ENCODE measurements at places on chromosomes 4 and X.
A peak's percentile ranks its signal among the peaks of the same experiment; 100 is the strongest.

DNA sequence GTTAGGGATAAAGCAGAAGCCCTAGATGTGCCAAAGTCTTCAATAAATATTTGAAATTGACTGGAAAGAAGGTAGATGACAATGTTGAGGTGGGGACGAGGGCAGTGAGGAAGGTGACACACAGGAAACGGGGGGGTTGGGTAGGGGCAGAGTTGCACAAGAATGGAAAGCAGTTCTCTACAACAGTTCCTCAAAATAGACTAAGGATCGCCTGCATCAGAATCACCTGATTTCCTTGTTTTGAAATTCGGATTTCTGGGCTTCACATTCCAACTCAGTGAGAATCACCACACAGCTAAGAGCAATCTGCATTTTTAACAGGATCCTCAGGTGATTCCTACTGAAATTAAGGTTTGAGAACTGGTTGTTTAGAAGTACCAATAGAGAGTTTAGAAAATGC lies 70.6 kb downstream of the ARFIP1 start:
- DNase-seq: peak; percentile 90

DNA sequence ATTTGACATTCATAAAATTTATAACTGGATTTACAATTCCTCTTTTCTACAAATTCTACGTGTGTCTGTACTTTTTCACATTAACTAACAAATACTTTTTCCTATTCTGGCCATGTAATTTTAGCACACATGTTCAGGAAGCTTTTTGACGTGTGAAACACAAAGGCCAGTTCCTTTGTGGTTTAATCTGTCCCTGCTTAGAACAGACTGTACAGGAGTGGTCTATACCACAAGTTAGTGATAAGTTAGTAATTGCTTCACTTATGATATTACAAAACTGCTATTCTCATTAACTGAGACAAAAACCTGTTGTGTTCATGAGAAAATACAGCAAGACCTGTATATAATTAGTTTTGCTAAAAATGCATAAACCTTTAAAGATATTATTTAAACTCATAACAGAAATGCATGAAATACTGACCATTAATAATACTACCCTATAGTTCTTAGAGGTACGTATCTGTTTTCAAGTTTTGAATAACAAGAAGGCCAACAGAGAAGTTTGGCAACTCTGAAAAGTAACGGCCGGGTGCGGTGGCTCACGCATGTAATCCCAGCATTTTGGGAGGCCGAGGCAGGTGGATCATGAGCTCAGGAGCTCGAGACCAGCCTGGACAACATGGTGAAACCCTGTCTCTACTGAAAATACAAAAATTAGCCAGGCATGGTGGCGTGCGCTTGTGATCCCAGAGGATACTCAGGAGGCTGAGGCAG lies 13.7 kb upstream of the AREG start:
- DNase-seq: peak; percentile 50

DNA sequence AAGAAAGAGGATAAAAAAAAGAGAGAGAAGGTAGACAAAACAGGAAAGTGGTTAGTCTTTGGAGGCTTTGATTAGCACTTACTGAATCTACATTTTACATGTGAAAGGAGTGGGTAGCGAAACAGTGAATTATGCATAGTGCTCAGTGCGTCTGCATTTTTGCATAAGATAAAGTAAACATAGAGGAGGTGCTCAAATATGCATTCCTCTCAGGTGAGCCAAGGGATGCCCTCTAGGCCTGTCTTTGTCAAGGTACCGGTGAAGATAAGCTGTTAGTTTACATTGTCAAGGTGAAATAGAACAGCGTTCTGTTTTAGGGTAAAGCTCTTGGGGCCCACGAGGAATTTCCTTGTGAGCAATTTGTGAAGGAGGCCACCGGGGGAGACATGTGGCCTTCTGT lies 260.6 kb downstream of the TRIML1 start:
- peak; percentile 63 for DNase-seq

DNA sequence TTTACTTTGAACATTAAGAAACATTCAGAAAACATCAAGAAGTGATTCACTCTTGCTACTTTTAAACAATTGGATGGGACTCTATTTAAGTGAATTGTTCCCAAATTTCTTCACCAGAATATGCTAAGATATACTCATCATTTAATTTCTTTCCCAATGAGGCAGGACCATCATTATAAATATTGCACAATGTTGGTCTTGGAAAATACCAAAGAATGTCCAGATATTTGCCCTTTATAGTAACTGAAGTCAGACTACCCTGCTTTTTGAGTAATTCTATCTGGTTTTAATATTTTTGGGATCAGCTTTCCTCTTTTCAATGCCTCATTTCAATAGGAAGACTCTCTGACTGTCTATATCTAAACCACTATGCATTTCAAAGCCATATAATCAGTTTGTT lies 129.4 kb upstream of the TENM3 start:
- DNase-seq: no peak

- peak; percentile 44 for DNase-seq
Measured at GRCh38 chr4:1579001-1579900, 104.9 kb downstream of the FAM53A start.

DNA sequence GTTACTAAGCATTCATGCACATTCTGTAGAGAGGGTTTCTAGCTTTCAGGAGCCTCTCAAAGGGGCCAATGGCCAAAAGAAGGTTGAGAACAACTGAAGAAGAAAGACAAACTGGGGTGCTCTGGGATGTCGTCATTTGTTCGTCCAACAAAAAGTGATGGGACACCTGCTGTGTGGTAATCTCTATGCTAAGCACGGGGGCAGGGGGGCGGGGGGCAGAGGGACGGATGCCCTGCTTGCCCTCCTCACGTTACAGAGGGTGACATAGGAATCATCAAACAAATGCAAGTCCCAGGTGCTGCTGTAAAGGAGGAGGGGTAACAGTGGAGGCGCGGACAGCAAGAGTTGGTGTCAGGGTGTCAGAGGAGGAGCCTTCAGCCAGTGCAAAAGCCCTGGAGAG lies 12.8 kb upstream of the CRMP1 start:
- DNase-seq: no peak

DNA sequence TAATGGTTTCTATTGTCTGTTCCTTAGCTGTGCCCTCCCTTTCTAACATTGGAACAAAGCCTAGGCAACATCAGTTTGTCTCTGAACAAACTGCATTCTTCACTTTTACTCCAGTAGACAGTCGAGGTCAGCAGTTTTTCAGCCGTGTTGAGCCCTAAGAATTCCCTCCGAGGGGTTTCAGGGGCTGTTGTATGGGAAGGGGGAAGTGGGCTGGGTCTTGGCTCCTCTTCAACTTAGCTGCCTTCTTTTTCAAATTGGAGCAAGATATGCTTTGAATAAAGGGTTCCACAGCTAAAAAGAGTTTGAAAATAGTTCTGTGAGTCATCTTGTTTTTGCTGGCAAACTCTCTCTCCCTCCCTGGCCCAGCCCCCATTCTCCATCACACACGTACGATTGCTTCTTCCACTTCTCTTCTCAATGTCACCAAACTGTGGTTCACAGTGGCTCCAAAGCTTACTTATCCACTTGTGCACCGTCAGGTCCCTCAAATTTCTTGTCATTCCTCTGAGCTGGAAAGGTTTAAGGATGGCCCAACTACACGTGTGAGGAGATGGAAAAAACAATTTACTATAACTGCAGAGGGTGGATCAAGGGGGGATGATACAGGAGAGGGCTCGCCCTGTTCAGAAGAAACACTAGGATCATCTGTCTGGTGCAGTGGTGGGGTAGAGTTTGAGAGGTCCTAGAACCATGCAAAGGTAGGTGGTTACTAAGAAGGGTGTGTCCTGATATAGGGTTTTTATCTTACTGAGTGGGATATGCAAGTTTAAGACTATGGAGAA lies 9.2 kb upstream of the MAML3 start:
- no peak for DNase-seq

DNA sequence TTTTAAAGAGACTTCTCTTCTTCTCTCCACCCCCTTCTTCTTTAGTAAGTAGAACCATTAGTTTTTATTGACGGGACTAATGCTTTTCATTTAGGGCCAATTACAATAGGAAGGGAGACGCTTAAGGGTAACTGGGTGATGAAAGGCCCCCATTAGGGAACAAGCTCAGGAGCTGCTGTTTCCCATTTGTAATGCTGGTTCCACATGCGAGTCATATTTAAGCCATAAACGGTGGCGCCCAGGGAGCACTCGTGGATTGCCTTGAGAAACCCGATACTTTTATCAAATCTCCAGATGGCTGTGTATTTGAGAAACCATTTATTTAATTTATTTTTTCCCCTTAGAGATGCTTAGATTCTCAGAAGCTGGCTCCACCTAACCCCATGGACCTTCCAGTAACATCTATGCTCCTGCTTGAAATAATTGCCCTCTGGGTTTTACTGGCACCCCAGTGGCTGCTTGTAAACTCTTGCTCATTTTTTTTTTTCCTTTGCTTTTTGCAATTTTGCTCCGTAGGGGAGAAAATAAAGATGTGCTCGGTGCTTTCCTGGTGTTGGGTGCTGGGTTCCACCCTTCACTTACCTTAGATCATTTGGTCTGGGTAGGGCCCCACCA lies 124.2 kb upstream of the MSX1 start:
- DNase-seq: no peak

DNA sequence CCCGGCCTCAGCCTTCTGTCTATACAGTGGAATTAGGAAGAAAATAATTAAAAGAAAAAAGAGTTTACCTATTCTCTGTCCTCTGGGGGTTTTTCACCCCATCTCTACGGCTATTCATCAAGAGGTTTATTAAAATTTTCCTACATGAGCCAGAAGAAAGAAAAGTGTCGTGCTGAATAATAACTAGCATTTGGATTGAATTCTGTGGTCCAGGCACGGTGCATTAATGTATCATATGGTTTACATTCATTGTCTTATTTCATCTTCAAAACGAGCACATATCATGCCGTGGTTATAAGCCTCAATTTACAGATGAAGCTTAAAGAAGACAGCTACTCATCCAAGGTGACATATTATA lies 5.4 kb upstream of the NAA15 start:
- no peak for DNase-seq

- peak; percentile 86 for DNase-seq
Measured at GRCh38 chrX:44903107-44903506, 30.1 kb downstream of the KDM6A start.

- no peak for DNase-seq
Measured at GRCh38 chr4:140219567-140219966, 65.6 kb upstream of the MAML3 start.

- DNase-seq: peak; percentile 8
Measured at GRCh38 chr4:84035568-84035967, 463.5 kb downstream of the NKX6-1 start.

- DNase-seq: no peak
Measured at GRCh38 chr4:142696334-142697122, 149.6 kb downstream of the INPP4B start.

DNA sequence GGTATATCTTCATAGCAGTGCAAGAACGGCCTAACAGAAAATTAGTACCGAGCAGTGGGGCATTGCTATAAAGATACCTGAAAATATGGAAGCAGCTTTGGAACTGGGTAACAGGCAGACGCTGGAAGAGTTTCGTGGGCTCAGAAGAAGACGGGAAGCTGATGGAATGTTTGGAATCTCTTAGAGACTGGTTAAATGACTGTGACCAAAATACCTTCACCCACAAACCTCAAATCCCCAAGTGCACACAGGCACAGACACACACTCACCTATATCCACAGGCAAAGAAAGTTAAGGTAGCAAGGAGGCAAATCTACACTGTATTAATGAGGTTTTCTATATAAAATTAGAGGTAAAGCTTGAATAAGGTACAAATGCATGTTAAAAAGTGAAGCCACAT lies 14.6 kb upstream of the SPRY1 start:
- DNase-seq: no peak

DNA sequence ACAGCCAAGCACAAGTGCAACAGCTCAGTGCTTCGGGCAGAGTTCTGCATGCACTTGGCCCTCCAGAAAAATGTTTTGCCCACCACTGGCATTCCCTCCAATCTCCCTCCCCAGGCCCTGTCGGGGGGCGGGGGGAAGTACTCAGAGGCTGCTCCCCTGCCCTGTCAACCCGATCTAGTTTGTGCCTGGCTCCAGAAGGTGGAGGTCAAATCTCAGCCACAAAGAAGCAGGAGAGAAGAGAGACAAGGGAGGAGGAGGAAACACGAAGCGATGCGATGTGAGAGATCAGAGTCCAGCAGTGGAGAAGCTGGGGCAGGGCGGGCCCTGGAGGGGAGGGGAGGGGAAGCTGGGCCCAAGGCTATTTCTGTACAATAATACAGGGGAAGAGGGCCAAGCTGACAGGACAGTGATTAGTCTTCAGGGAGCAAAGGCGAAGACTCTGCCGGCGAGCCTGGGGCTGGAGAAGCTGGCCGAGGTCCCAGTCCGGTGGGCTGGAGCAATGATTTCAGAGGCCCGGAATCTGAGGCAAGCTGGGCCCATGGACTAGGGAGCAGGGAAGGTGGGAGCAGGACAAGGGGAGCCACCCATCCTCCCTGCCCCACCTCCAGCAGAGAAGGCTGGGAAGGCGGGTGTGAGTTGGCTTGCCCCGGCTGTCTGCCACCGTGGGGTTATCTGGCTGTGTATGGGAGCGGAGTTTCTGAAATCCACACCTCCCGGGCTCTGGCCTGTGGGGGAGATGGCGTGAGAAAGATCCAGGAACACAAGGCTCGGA lies 167.1 kb downstream of the EFNB1 start:
- no peak for DNase-seq

GRCh38 chrX:16167181-16167580 lies at the start of gene MAGEB17:
TSS of gene MAGEB17 (plus strand) at chrX:16167481. CDS start at chrX:16170383, 2,902 bp downstream.
- DNase-seq: no peak

DNA sequence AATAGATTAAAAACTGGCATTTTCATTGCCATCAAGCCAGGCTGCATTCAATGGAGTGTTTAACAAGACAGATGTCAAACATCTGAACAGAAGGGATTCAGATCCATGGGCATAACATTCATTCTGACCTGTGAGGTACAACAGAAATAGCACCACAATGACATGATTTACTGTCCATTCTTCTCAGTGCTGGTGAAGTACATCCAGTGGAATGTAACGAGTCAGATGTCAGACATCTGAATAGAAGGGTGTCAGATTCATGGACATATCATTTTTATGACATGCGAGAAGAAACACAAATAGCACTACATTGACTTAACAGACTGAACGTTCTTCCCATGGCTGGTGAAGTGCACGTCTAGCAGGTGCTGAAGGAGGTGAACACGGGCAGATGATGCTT lies 186.4 kb downstream of the PPP4R3C start:
- DNase-seq: no peak

GRCh38 chrX:24694825-24695224 lies 1.1 kb downstream of the POLA1 start:
- peak; percentile 2 for DNase-seq

GRCh38 chr4:87497159-87497558 lies 32.0 kb downstream of the SPARCL1 start:
- no peak for DNase-seq

GRCh38 chr4:126541820-126542219 lies 1090.9 kb upstream of the INTU start:
- DNase-seq: no peak

- peak; percentile 66 for DNase-seq
Measured at GRCh38 chrX:10900585-10901289, 210.4 kb upstream of the HCCS start.

GRCh38 chr4:81883530-81884450 lies 412.1 kb upstream of the RASGEF1B start:
- no peak for DNase-seq

- DNase-seq: peak; percentile 37
Measured at GRCh38 chr4:146978641-146979040, 33.0 kb upstream of the TTC29 start.

- DNase-seq: no peak
Measured at GRCh38 chr4:86771141-86771540, 78.0 kb downstream of the SLC10A6 start.

GRCh38 chr4:88418411-88418810 lies 38.5 kb upstream of the HERC5 start:
- DNase-seq: no peak
